ENCODE measurements at places on chromosomes 7 and 10.

GRCh38 chr7:159031135-159031701 lies 113.4 kb downstream of the VIPR2 start:
- DNase-seq: no peak

DNA sequence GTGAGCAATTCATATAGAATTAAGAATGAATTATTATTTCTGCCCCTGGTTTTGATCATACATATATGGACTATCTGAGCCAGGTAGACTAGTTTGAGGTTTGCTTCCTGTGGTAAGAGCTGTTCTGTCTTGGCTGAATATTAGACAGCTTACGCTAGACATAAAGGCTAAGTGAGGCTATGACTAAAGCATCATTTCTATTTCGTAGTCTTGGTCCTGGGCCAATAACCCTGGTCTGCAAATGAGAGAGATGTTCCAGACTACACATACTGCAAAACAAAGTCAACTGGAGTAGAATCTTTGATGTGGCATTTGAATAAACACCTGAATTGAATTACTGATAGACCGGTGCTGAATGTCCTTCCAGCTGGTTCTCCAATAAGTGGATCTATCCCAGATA lies 40.8 kb upstream of the CACNB2 start:
- no peak for DNase-seq

- no peak for DNase-seq
Measured at GRCh38 chr7:131249003-131249402, 78.7 kb upstream of the MKLN1 start.

DNA sequence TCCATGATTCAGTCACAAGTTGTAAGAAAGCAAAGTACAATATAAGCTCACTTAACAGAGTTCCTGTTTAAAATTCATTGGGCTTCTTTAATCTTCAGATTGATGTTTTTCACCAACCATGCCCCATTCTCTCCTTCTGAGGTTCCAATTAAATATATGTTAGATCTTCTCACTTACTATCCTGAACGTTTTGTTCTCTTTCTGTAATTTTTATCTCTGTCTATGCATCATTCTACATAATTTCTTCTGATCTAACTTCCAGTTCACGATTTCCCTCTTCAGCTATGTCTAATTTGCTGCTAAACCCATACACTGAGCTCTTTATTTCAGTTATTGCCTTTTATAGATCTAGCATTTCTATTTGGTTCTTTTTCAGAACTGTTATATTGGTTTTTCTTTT lies 28.0 kb upstream of the SPOCK2 start:
- DNase-seq: no peak

GRCh38 chr10:95761939-95762492 lies 6.1 kb downstream of the ENTPD1 start:
- DNase-seq: peak; percentile 59

GRCh38 chr10:77842652-77843212 lies 83.8 kb downstream of the DLG5 start:
- DNase-seq: no peak

DNA sequence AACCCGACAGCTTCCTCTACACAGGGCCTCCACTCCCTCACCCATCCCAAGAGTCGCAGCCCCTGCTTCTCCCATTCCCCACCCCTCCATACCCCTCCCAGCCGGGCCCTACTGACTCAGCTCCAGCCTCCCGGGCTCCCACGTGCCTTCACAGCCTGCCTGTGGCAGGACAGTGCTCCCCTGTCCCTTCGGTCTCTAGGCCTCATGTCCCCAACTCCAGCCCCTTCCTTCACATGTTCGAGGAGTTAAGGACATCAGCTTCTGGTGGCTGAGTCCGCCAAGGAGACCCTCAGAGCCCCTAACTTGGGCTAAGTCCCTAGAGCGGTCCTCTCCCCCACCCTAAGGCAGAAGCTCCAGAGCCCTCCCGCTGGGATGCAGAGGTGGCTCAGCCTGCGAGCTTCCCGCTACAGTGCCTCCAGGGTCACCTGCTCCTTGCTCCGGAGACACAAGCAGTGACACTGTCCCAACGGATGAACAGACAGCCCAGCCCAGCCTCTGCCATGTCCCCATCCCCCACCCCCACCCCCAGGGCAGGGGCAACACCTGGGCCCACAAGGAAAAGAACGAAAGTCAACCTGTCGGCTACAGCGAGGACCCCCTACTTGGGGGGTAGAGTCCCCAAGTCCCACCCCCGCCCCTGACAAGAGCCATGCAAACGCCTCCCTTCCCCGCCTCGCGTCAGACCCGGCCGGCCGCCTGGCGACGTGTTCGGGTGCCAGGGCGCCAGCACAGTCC lies 716 bp downstream of the SMARCD3 start:
- no peak for DNase-seq

DNA sequence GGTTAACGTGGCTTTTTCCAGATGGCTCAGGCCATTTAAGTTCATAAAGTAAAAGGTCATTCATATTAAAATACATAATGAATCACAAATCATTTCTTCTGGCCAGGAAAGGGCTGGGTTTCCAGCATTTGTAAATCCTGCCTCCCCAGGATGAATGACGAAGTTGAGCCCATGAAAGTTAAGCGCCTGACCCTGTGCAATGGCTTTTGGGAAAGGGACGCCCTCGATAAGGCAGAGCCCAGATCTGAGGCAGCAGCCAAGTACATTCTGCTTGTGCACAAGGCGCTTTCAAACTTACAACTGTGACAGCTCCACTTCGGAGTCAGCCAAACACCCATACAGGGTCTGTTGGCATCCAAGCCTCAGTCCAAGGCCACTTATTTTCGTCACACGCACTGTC lies 2.8 kb downstream of the GIMAP6 start:
- DNase-seq: no peak

GRCh38 chr7:36316319-36316718 lies 73.3 kb upstream of the ANLN start:
- DNase-seq: no peak

- no peak for DNase-seq
Measured at GRCh38 chr10:133442191-133442966, 11.4 kb upstream of the SCART1 start.

- no peak for DNase-seq
Measured at GRCh38 chr7:42792841-42793240, 119.0 kb downstream of the C7orf25 start.

DNA sequence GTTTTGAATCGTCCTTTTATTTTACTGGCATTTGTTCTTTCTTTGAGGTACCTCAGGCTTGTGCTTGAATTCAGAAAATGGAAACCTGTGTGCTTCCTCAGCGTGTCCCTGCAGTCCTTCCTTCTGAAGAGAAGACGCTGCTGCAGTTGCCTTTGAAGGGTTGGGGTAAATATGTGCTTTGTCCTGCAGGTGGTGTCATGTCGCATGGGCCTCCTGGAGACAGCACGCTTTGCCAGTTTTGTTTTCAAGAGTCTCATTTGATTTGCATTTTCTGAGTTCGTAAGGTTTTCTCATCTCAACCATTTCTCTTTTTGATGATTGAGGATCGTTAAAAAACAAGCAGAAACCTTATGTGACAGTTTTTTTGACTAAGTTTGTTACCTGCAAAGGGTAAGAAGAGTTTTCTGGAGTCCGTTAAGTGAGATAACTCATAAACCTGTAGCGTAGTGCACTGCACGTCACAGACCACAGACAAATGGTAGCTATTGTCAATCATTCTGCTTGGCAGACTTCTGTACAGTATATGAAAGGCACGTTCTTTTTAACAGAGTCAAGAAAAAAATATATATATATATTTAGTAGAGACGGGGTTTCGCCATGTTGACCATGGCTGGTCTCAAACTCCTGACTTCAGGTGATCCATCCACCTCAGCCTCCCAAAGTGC lies 57.0 kb downstream of the CDC123 start:
- DNase-seq: peak; percentile 76

DNA sequence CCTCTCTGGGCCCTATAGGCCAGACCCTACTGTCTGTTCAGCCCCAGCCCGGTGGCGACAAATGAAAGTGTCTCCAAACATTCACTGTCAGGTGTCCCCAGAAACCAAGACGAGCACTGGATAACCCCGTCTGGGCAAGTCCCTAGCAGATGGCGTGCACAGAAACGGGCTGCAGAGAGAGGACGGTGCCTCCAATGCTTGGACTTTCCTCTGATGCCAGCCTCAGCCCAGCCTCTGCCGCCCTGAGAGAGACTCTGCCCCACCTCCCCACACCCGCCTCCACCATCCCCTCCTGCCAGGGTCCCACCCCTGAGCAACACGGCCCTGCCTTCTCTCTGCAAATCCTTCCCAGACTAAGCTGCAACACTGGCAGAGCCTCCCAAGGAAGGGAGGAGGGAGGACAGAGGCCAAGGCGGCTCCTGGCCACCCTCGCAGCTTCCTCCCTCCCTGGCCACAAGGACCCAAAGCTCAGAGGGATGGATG lies 7.4 kb upstream of the LFNG start:
- peak; percentile 58 for DNase-seq

GRCh38 chr10:89916468-89917215 lies 215.3 kb downstream of the KIF20B start:
- no peak for DNase-seq

GRCh38 chr10:22315455-22316285 lies 518 bp upstream of the COMMD3 start:
- no peak for DNase-seq

GRCh38 chr7:150406312-150406566 lies 27.1 kb downstream of the ZNF775 start:
- no peak for DNase-seq

DNA sequence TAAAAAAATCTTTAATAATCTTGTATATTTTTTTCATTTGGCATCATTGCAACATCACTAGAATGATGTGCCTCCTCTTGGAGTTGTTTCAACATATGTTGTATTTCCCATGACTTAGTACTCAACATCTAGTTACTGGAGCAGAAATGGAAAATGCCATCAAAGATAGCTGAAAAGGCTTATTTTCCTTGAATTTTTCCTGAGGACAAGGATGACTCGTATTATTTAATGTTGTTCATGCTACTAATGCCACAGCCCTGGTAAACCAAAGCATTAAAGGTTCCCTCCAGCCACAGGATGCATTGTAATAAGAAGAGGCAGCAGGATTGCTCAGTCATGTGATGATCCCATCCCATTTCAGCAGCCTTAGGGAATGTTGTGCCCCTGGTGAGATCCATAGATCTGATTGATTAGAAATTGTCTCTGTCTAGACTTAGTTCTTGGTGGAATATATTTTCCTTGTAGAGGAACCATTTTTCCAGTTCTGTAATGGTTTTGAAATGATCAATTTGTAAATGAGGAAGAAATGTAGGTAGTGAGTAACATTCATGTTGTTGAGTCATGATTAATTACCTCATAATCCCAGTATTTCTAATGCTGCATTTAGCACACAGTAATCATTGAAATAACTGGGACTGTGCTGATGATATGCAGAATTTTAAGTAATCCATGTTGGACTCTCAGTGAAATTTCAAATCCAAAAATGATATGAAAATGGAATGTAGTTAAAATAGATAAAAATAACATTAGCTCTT lies 91.3 kb upstream of the SMIM30 start:
- no peak for DNase-seq

DNA sequence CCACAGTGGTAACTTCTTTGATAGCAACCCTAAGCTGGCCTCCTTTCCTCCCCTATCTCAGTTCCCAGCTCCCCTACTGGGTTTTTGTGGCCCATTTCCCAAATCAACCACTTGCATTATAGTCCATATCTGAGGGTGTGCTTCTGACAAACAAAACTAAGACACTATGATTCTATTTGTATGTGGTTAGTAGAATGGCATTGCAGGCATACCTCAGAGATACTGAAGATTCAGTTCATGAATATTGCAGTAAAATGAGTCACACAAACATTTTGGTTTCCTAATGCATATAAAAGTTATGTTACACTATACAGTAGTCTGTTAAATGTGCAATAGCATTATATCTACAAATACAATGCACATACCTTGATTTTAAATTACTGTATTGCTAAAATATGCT lies 15.4 kb upstream of the TMEM243 start:
- DNase-seq: no peak

- DNase-seq: no peak
Measured at GRCh38 chr7:100811480-100811879, 15.8 kb downstream of the EPHB4 start.

GRCh38 chr7:127417346-127417745 lies 24.8 kb upstream of the ZNF800 start:
- peak; percentile 73 for DNase-seq

DNA sequence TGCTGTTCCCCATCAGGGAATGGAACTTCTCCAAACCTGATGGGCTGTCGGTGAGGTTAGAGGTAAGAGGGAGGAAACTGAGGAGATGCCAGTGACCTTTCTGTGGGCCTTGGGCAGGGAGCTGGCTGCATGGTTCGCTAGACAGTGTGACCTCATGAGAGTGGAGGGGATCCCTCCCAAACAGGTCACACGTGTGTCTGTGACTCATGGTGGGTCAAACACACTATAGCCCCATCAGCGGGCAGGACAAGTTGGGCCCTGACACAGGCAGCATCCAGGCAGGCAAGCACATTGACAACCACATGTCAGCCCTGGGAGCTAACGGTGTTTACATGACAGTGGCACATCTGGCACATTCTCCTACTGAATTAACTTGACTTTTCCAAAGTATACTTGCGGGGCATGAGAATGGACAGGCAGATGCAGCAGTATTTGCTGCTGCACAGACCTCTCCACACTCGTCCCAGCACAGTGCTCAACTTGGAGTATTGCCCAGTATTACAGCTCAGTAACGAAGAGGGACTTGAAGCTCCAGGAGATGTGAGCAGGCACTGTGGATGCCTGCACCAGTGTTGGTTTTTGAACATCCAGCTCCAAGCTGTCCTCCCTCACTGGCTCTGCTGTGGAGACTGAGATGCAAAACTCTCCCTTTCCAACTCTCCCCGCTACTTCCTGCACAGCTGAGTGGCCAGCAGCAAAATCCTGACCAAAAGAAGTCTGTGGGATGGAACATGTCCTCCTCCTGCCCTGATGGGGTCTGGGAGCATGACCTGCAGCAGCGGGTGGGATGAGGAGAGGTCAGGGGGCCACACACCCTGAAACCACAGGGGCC lies 199.6 kb downstream of the WDR37 start:
- no peak for DNase-seq

DNA sequence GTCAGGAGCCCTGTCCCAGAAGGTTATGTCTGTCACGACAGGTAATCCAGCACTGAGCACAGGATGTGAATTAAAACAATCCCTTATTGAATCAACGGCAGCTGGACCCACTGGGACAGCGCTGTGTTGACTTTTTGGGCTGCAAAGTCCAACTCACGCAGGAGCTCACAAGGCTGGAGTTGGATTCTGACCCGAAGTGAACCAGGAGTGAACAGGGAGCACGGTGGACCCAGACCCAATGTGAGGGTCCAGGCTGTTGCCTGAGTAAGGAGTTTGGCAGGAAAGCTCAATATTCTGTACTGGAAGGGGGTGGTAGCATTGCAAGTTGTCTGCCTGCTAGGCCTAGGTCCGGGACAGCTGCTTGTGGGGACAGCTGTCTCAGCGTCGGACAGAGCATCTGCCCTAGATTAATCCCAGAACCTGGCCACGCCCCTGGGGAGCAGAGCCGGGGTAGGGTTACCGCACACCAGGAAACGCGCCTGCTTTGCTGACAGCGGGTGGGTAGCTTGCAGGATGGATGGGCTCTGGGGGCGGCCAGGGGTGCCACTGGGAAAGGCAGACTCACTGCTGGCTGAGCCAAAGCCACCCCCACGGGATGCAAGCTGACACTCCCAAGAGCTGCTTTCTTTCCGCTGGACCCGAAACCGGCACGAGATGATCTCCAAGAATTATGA lies 24.0 kb downstream of the COL26A1 start:
- no peak for DNase-seq

All from GM12865 (cell line).